Stimulated activated CD8-positive, alpha-beta memory T cell treated with anti-CD3 and anti-CD28 coated beads, Interleukin-12 subunit alpha, Interleukin-12 subunit beta, amount 100 ng/mL, for 1 hour (primary cell): ENCODE measurements at places on chromosomes 6 and 20.

GRCh38 chr20:35279533-35280174, 1.7 kb upstream of the MMP24OS start:
- no peak for DNase-seq

GRCh38 chr20:41783423-41784208, 165.4 kb upstream of the CHD6 start:
- no peak for DNase-seq

- no peak for DNase-seq
Measured at GRCh38 chr20:40610730-40611129, 78.3 kb downstream of the MAFB start.

- no peak for DNase-seq
Measured at GRCh38 chr6:37182736-37183590, 13.0 kb downstream of the PIM1 start.

- DNase-seq = no peak
Measured at GRCh38 chr6:121593011-121593641, 157.7 kb downstream of the GJA1 start.

DNA sequence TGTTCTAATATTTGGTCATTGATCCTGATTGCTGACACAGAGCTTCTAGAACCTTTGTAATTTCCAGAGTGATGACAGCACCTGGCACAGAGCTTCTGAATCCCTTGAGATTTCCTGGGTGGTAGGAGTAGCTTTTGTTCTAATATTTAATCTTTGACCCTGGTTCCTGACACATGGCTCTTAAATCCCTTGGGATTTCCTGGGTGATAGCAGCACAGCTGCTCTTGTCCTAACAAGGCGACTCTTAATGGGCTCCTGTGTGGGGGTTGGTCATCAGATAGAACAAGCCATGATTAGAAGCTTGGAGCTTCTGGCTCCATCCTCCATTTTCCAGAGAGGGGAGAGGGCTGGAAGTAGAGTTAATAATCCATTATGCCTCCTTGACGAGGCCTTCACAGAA, 18.4 kb downstream of the GMPR start:
- DNase-seq = no peak

- no peak for DNase-seq
Measured at GRCh38 chr6:45803071-45803470, 212.6 kb downstream of the CLIC5 start.

GRCh38 chr20:41440882-41441281, 74.3 kb upstream of the EMILIN3 start:
- no peak for DNase-seq
